ENCODE measurements at places on chromosomes 11 and 22. TPM values are rescaled to one million over a fixed set of nuclear protein-coding genes. Genes with fewer than 3 reads are reported as not detected.

LBHD1 gene
- total RNA-seq = 19.5 TPM

DGCR6 gene
- 1.2 TPM for total RNA-seq

C11orf52 gene
- total RNA-seq = 0.27 TPM

HBG2 gene
- not detected for total RNA-seq

ACR gene
- not detected for total RNA-seq

DNA sequence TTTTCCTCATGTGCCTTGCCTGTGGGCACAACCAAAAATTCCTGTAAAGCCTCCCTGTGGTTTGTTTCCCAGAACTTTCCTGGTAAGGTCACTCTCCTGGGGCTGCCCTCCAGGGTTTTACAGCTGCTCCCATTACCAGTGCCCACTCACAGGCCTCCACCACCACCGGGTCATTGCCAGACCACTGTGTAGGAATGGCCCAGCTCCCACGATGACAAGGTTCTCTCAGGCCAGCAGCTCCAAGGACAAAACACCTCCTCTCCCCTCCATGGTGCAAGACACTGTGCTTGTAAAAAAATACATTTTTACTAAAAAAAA lies 96.1 kb upstream of the AKIP1 start:
- DNase-seq = no peak

- DNase-seq = no peak
Observed at GRCh38 chr11:87353771-87354345, 316.1 kb downstream of the TMEM135 start.

DNA sequence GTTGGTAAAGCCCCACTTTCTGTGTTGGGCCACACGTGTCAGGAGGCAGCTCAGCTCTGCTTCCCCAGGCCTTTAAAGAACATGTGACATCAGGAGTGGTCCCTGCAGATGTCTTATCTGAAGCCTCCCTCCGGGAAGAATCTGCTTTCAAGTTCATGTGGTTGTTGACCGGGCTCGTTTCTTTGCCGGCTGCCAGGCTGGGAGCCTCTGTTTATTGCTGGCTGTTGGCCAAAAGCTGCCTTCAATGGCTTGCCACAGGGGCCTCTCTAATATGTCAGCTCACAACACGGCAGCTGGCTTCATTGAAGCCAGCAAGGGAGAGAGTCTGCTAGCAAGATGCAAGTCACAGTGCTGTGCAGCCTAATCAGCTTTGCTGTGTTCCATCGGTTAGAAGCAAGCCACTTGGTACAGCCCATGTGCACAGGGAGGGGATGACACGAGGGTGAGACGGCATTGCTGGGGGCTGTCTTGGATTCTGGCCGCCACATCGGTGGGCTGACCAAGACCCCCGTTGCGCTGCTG lies 14.6 kb downstream of the MRGPRF start:
- no peak for DNase-seq

GRCh38 chr11:8096575-8096974 lies 15.6 kb downstream of the TUB start:
- DNase-seq = no peak

DNA sequence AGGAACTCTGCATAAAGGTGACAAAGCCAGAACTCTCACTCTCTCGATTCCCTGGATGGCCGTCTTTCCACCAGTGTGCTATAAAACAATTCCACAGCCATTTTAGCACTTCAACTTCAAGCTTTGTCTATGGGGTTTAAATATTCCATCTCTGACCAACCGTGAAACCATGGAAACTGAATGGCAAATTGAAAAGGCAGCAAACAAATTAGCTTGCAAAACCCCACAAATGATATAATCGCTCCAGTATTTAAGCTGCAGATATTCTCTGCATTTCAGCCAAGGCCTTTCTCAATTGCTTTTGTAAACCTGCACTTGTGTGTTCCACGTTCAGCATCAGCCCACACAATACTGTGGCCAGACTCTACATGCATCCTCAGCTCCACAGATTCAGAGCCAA lies 131.7 kb upstream of the ISX start:
- DNase-seq = no peak

DNA sequence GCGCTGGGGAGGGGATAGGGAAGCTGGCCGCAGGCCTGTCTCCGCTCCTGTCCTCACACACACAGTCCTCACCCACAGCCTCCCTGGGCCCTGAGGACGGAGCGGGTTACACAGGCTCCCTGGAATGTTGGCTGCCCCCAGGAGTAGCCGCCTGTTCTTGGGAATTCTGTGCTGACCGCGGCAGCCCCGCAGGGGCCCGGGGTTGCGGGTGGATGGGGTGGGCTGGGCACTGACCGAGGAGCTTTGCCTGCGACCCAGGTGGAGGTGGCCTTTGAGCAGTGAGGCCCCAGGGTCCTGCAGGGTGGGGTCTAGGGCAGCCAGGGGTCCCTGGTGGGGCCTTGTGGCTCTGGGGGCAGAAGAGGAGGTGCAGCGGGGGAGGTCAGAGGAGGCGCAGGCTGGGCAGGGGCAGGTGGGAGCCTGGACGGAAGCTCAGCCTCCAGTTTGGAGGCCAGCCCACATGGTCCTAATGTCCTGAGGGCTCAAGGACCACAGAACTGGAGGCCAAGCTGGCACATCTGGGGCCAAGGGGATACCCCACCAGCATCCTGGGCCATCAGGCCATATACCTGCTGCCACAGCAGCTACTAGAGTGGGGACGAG lies 6.6 kb upstream of the MRGPRG start:
- DNase-seq = peak; percentile 3

DNA sequence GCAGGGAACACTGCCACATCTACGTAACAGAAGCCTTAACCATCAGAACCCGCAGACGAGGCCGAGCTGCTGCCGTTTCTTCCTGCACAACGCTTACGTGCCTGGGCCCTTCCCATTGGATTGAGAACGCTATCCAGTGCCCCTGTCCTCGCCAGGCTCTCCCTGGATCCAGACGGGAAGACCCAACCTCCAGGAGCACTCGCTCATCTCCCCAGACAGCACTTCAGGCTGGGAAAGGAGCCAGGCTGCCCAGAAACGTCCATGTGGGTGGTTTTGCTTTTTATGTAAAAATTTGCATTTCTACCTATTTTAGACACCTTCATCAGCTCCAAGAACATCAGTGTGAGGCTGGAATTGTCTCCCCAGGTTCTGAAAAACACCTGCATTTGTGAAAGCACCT lies 7.3 kb upstream of the CRYBB3 start:
- no peak for DNase-seq
